ENCODE measurements at places on chromosomes 5 and 9. TPM values are rescaled to one million over a fixed set of nuclear protein-coding genes. Genes with fewer than 3 reads are reported as not detected.

GRCh38 chr9:120846251-120846889, 3.6 kb upstream of the PSMD5 start:
- no peak overlapping the region for H3K27ac ChIP-seq
- H3K36me3 ChIP-seq, result peaks cover 8% of the 10 kb centered on the region
- H3K4me3 ChIP-seq, result no peak overlapping the region

DNA sequence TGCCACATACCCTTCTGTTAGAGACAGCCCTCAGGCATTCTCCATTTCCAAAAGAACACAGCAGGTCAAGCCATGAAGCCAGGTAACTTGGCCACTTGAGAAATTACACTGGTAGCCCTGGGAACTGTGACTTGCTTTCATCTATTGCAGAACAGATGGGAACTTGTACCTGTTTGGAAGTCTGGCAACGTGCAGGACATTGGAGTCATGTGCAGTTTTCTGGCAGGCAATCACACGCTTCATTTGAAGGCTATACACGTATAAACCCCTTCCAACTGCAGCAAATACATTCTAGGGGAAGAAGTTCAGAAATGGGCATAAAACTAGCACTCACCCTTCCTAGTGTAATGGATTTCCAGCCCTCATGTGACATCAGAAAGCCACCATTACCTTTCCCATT, 54.0 kb downstream of the WDR41 start:
- H3K27me3 ChIP-seq, result no peaks in the 10 kb centered on the region
- no peak overlapping the region for H3K4me3 ChIP-seq
- no peak for DNase-seq
- no peaks in the 10 kb centered on the region for H3K4me1 ChIP-seq

GRCh38 chr5:14062178-14062577, 81.0 kb upstream of the TRIO start:
- H3K27me3 ChIP-seq, result no peaks in the 10 kb centered on the region
- DNase-seq, result no peak
- H3K4me3 ChIP-seq, result no peak overlapping the region
- H3K27ac ChIP-seq, result no peak overlapping the region
- no peaks in the 10 kb centered on the region for H3K36me3 ChIP-seq

DNA sequence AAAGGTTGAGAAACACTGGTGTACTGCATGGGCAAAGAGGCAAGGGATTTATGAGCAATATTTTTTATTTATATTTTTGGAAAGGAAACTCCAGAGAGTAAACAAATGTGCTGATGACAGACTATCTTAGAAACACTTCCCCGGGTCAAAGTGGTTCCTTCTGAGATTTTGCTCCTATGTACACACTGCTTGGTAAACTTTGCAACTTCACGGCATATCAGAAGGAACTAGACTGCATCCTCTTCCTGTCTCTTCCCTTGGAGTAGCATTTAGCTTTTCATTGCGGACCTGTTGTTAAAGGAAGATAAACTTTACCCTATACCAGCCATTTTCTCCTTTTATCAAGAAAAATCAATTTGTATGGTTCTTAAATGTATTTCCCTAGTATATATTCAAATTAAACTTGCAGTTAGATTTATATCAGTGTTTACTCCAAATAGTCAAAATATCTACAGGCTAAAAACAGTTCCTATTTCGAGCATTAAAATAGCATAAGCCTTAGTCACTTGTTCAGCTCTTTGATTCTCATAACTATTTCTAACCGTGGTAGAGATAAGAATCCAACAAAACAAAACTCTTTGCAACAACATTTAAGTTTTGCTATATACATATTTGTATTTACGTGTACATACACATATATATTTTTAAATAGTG, 48.0 kb upstream of the LRRC19 start:
- DNase-seq, result no peak
- no peak overlapping the region for H3K4me3 ChIP-seq
- peaks cover 15% of the 10 kb centered on the region for H3K4me1 ChIP-seq

Gene PRDM9
- total RNA-seq, result not detected

DNA sequence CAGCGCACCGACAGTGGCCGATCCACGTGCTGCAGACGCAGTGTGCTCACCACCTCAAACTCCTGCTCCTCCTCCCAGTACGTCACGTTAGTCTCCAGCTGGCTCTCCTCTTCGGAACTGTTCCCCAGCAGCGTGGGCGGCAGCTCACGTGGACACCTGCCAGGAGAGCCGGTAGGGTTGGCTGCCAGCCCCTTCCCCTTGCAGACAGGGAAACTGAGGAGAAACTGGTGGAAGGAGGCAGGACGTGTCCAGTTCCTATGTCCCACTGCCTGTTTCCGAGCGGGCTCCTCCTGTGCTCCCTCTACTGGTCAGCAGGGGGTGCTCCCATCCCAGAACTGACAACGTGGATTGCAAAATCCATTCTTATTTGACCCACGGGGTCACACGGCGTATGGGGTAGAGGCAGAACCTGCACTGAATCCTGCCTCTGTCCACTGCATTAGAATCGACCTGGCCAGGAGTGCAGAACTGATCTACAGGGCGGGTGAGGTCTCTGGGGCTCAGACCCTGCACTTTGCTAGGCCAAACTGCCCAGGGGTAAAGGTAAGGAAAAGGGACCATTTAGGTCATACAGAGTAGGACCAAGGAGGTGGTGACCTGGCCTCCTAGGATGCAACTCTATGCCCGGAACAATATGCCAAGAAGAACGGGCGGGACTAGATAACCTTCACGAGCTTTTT, 25.7 kb downstream of the PDGFRB start:
- H3K36me3 ChIP-seq, result no peaks in the 10 kb centered on the region
- H3K27me3 ChIP-seq, result peaks cover 67% of the 10 kb centered on the region
- H3K27ac ChIP-seq, result no peak overlapping the region
- peaks cover under 1% of the 10 kb centered on the region for H3K4me1 ChIP-seq
- no peak overlapping the region for H3K4me3 ChIP-seq

Measured in progenitor cell of endocrine pancreas (in vitro differentiated cells).